ENCODE measurements at places on chromosomes 6 and 20. TPM values are rescaled to one million over a fixed set of nuclear protein-coding genes. Genes with fewer than 3 reads are reported as not detected.

DNA sequence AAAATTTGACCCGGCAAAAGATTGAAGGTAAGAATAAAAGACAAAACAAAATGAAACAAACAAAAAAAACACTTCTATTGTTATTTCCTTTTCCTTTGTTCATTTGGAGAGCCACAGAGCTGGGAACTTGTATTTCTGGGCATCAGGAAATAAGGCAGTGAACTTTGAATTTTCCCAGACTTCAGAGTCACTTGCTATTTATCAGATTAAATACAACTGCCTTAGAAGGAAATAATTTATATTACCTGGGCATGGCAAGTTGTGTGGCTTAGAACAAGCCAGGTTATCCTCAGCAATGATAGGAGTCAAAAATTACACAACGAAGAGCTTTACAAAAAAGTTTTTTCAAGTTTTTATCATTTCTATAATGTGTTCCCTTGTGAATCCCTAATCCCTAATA lies 20.2 kb upstream of the MRAP2 start:
- no peak for DNase-seq

DNA sequence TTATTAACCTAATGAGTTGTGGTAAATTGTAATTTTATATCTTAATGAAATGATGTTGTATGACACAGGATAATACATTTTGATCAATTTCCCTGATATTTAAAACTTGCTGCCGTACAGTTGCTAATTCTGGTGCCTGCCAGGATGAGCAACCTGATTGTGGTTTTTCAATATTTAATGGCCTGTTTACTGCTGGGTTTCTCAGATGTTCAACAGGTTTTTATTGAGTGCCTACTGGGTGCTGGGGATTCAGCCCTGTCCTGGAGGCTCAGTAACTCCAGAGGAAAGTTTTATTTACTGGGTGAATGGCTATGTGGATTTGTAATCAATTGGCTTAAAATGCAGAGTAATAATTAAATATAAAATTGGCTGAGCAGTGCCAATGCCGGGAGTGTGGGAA lies 8.0 kb downstream of the TOX2 start:
- no peak for DNase-seq

GRCh38 chr6:93120154-93120742 lies 299.1 kb downstream of the EPHA7 start:
- no peak for DNase-seq

- no peak for DNase-seq
These were observed 204.8 kb downstream of the HDGFL1 start for GRCh38 chr6:22774129-22774528.

- DNase-seq, result no peak
These were observed 85.0 kb downstream of the BMP2 start for GRCh38 chr20:6852478-6852877.

DNA sequence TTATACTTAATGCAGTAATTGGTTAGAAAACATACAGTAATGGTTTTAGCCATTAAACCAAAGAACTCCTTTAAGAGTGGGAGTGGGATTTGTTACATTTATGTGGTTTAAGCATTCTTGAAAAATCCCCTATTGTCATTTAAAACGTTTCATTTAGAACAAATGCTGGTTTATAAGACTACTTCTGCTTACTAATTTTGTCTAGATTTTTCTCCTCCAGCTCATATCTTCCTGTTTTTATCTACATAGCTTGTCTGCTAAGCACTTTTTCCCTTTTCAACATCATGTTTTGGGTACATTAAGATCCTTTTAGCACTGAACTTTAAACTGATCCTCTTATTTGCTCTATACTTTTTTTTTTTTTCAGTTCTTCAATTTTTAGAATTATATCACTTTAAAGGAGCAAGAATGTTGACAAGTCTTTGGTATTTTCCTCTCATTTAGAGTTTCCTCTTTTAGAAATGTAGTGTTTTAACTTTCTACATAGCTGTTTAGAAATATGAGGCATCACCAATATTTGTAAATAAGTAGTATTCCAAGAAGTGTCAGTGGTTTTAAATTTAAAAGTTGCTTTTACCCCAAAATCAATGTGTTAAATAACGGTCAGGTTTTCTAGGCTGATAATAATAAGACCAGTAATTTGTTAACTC lies 80.9 kb downstream of the SESN1 start:
- no peak for DNase-seq

DNA sequence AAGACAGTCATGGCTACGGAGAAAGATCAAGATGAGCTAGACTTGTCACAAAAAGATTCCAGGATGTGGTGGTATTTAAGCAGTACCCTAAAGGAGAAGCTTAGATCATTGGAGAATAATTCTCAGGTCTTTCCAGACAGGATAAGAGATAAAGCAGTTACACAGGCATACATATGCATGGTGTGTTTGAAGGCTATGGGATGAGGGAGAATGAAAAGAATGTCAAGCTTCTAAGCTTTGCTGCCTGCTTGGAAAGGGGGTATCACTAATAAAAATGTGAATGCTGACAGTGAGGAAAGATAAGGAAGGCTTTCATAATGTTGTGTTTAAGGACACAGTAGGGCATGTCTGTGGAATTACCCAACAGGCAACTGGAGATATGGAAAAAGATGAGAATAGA lies 28.1 kb downstream of the RWDD2A start:
- DNase-seq, result no peak

GRCh38 chr6:26251354-26252076 lies 113.5 kb upstream of the BTN3A2 start:
- peak; percentile 40 for DNase-seq

The EGFL8 gene
- total RNA-seq, result 0.21 TPM

The CAGE1 gene
- 0.11 TPM for total RNA-seq

The SEMG1 gene
- total RNA-seq, result not detected
